ENCODE measurements at places on chromosomes 16 and 17. TPM values are rescaled to one million over a fixed set of nuclear protein-coding genes. Genes with fewer than 3 reads are reported as not detected.

DNA sequence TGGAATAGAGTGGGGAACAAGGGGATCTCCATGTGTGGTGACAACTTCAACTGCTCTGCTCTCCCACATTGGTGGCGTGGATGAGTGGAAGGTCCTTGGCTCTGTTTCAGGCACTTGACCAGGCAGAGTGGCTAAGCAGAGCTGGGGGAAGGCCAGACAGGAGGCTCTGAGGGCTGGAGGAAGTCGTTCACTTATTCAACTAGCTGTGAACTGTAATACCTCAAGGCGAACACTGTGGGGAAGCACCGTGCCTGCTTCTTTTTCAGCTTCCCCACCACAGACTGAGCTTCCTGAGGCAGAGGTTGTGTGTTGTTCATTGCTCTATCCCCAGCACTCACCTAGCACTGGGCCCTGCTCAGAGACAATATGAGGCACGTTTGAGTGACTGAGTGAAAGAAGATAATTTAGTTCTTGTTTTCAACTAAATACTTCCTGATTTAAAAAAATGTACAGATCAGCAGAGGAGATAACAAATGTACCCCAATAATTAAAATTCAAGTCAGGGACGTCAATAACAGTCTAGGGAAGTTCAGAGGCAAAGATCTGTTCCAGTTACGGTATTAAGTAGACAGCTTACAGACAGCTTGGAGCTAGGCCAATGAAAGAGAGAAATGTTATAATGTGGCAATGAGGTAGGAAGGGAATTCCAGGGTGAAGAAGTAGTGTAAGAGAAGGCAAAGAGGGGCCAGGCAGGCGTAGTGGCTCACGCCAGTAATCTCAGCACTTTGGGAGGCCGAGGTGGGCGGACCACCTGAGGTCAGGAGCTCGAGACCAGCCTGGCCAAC is 34.7 kb downstream of the MYO18A start:
- H3K36me3 ChIP-seq = no peaks in the 10 kb centered on the region
- DNase-seq = no peak
- peak overlapping the region; percentile 54 for H3K27ac ChIP-seq
- no peaks in the 10 kb centered on the region for H3K27me3 ChIP-seq
- H3K4me3 ChIP-seq = no peak overlapping the region

KRTAP1-5 gene
- total RNA-seq = not detected

DNA sequence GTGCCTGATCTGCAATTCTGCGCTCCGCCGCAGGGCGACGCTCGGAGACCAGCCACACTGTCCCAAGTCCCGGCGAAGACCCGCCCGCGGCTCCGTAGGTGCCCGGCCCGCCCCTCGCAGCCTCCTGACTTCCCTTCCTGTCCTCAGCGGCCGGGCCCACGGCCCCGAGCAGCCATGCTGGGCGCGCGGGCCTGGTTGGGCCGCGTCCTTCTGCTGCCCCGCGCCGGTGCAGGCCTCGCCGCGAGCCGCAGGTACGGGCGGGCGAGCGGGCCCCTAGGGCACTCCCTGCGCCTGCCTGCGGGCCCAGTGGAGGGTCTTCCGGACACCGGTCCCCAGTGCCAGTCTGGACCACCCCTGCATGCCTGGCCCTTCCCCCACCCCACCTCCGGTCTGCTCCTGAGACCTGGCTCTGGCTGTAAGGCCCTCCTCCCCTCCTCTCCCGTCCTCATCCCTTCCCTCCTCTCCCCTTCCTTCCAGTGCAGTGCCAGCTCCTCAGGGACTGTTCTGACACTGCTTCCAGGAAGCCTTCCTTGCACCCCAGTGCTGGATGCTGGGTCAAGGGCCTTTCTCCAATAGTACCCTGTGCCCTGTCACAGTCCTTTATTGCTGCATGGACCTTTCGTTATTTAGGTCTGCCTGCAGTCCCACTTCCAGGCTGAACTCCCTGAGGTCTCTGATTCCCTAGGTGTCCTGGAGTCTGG is at the start of gene SPATA20:
SPATA20 (plus strand) TSS at position 140 of the 701 bp plus-strand sequence; CDS start at position 175, 35 bp downstream.
- no peaks in the 10 kb centered on the region for H3K36me3 ChIP-seq
- H3K4me3 ChIP-seq = peak within 1 kb of the TSS; percentile 71
- H3K27ac ChIP-seq = peak within 1 kb of the TSS; percentile 71
- H3K27me3 ChIP-seq = no peaks in the 10 kb centered on the region
- H3K4me1 ChIP-seq = peaks cover 25% of the 10 kb centered on the region

DNA sequence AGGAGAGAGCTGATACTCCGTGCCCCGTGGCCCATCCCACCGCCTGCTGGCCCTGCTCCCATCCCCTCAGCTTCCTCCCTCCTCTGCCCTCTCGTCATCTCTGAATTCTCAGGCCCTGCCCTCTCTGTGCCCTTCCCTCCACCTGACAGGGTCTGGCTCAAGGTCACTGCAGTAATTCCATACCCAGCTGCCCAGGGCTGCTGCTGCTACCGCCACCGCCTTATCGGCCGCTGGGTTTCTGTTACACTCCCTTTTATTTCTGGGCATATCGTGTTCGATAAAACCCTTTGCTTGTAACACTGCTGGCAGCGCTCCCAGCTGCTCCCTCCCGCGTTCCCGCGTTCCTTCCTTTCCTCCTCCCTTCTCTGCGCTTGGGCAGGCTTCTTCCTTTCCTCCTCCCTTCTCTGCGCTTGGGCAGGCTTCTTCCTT is 1.2 kb downstream of the EPN3 start:
- peak overlapping the region; percentile 75 for H3K4me3 ChIP-seq
- H3K36me3 ChIP-seq = peaks cover 5% of the 10 kb centered on the region
- H3K27me3 ChIP-seq = peaks cover 18% of the 10 kb centered on the region
- peak overlapping the region; percentile 28 for H3K27ac ChIP-seq

TBC1D3D gene
- total RNA-seq = 1.2 TPM

- H3K27me3 ChIP-seq = peaks cover 28% of the 10 kb centered on the region
- no peak for DNase-seq
- H3K4me3 ChIP-seq = no peak overlapping the region
- no peaks in the 10 kb centered on the region for H3K4me1 ChIP-seq
- no peaks in the 10 kb centered on the region for H3K36me3 ChIP-seq
- H3K27ac ChIP-seq = no peak overlapping the region
Observed at GRCh38 chr17:45873728-45874127, 20.6 kb upstream of the MAPT start.

DNA sequence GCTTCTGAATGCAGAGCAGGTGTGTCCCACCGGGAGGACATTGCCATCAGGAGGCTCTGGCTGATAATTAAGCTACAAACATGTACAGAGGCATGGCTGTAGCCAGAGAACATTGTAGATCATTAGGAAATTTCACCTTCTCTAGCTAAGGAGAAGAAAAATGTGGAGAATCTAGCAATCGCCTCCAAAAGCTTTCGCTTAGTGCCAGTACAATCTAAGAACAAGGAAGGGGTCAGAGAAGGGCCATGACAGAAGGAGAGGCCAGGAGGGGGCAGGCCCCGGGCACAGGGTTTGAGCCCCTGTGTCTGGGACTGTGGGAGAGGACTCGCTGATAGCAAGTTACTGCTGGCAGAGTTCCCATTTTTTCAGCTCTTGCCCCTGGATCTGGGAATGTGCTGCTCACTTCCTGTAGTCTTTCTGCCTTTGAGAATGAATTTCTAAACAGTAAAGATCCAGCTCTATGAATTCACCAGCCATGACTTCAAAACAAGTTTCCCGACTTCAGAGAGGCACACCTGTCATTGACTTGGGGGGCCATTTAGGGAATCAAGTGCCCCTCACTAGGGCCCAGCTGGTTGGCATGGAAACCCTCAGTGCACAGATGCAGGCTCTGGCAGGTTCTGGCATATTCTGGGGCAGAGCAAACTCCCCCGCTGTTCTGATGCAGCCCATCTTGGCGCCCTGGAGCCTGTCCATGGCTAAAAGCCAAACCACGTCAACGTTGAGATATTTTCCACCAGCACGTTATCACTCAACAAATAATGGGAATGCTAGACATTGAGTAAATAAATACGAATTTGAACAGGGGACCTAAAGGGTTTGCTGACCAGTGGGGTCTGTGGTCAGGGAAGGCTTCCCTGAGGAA is 59.5 kb upstream of the CACNG4 start:
- no peak for DNase-seq
- peaks cover 3% of the 10 kb centered on the region for H3K4me1 ChIP-seq
- no peak overlapping the region for H3K27ac ChIP-seq
- no peaks in the 10 kb centered on the region for H3K36me3 ChIP-seq

DNA sequence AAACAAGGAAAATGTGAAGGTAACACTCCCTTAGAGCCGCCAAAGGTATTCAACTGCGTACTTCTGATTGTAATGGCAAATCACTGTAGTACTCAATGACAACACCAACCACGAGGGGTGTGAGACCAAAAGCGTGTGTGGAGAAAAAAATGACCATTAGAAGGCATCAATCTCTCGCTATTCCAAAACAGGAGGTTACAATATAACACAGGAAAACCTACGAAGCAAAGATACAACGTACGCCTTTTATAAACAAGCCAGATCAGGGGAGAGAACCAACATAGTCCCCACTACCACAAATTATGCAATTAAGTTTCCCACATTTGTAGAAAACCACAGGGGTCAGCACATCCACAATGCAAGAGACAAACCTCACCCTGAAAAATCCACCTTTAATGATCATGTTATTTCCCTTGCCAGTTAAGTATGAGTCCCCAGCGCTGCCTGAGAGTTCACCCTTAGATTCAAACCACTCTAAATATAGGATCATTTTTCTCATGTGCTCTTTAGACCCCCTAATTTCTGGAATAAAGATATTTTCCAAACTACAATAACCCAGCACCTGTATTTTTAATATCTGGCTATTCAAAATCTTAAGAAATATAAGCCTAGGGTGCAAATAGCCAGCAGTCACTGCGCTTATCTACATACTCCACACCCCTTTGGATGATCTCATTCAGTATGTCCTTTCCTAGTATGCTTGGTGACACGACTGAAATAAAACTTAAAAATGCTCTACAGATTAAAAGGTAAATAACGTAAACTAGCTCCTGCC is 12.4 kb downstream of the TEX14 start:
- H3K4me1 ChIP-seq = no peaks in the 10 kb centered on the region
- H3K4me3 ChIP-seq = no peak overlapping the region
- no peak for DNase-seq
- H3K27me3 ChIP-seq = peaks cover 3% of the 10 kb centered on the region
